ENCODE measurements at places on chromosomes 4 and X.

DNA sequence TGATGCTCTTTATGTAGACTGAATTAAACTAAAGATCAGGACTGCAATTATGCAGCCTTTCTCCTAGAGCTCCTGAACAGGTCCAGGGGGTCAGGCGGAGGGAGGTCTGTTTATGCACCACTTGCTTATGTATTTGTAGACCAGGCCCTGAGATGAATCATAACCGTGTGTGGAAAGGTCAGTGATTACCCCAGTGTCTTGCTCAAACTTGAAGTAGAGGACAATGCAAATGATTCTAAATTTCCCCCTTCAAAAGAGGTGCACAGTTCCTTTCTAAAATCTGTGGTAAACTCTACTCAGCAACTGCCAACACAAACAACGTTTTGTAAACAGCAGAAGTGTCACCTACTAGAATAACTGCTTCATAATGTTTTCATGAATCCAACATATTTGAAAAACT is 13.0 kb upstream of the TBC1D9 start:
- no peak for DNase-seq

- no peak for DNase-seq
Observed at GRCh38 chrX:49661881-49662280, 33.9 kb downstream of the PAGE1 start.

DNA sequence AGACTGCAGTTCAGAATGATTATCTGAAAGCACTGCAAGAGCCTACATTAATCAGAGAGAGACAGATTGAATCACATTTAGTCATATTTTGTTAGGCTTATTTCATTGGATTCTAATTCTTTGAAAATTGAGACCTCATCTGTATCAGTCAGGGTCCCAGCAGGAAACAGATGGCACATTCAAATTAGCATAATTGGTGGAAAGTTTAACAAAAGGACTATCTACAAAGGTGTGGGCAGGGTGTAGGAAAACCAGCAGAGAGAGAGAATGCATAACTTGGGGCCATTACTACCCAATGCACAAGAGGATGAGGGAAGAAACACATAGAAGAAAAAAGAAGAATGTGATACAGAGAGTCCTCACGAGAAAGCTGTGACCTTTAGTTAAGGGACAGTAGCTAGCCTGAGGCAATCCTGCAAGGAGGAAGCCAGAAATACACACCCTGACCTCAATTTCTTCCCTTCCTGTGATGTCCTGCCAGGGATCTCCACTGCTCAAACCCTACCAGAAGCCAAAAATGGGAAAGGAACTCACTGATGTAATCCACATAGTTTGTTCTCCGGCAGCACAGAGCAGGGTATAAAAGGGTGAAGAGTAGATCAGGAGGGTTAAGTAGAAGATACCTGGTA is 17.7 kb upstream of the XKRX start:
- DNase-seq = no peak

- DNase-seq = no peak
Observed at GRCh38 chr4:145557720-145558119, 61.5 kb upstream of the MMAA start.

DNA sequence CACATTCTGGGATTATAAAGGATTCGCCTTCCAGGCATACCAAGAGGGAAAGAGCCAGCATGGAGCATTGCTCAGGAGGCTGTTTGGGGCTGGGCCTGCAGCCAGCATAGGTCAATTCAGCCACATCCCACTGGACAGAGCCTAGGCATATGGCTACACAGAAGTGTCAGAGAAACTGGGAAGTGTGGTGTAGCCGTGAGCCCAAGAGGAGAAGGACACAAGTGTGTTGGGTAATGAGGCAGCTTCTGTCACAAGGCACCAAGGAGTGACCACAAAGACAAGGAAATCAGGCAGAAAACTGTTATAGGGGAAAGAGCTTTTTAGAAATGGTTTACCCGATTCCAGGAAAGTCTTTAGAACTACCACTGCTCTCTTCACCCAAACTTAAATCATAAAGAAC is 178.6 kb upstream of the TBL1X start:
- no peak for DNase-seq

DNA sequence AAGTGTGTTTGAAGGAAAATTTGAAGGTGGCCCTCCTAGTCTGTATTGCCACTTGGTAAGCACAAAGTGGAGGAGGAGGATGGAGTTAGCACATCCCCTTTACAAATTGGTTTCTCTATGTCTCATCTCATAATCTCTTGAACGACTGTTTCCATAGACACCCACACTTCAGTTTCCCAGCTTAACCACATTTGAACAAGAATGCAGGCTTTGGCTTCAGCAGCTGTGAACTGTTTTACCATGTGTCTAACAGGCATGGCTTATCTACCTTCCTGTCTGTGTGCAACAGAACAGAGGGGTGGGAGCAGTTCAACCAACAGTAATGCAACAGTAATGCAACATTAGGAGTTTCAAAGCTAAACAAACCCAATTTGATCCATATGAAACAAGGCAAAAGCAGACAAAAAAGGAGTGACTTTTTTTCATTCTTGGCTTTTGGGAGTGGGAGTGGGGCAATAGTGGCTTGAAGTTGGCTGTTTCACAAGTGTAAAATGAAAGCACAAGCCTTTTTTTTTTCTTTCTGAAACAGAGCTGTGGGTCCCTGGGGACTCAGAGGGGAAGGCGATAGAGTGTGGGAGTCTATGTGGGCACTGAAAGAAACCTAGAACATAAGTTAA is 108.0 kb downstream of the ITM2A start:
- peak; percentile 21 for DNase-seq

- no peak for DNase-seq
Observed at GRCh38 chr4:576991-577498, 950 bp upstream of the TMEM271 start.

DNA sequence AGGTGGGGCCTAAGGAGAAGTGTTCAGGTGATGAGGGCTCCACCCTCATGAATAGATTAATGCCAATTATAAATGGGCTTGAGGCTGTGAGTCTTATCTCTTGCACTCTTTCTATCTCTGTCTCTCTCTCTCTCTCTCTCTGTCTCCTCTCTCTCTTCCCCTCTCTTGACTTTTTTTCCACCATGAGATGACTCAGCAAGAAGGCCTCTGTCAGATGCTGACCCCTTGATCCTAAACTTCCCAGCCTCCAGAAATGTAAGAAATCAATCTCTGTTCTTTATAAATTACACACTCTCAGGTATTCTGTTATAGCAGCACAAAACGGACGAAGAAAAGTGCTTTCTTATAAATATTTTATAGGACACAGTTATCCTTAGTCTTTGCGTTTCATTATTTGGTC is 184.9 kb upstream of the PCDH7 start:
- no peak for DNase-seq

GRCh38 chr4:79017481-79017880 is 78.2 kb upstream of the PAQR3 start:
- DNase-seq = no peak

DNA sequence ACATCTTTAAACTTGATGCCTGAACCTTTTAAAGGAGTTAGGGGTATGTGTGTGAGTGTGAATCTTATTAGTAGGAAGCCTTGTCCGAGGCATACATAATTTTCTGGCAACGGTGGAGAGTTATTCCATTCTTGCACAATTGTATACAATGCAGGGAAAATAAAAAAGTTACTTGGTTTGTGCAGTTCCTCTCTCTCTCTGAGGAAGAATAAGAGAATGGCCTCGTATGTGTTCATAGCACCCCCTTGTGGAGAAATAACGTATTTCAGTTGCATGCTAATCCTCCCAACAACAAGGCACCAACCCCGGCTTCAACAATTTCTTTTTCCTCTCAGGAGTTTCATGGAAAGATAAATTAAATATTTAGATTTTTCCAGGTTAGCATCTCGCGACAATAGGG is 33.7 kb upstream of the FGF13 start:
- no peak for DNase-seq

- DNase-seq = no peak
Observed at GRCh38 chr4:155338196-155338595, 38.6 kb downstream of the MAP9 start.

GRCh38 chr4:107647591-107647990 is 72.4 kb downstream of the PAPSS1 start:
- no peak for DNase-seq

DNA sequence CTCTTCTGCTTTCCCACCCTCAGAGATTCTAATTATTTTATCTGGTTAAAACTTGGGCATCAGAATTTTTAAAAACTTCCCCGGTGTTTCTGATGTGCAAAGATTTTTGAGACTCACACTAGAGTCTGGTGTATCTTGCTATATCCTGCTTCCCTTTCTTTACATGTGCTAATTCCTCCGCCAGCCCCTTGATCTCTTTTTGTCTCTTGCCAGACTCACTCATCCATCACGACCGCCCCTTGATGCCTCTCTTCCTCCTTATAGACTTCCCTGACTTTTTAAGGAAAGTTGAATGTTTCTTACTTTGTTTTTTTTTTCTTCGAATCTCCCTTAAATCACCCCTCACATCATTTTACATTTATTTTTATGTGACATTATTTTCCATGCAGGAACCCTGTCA is 274.9 kb upstream of the PITX2 start:
- DNase-seq = no peak

DNA sequence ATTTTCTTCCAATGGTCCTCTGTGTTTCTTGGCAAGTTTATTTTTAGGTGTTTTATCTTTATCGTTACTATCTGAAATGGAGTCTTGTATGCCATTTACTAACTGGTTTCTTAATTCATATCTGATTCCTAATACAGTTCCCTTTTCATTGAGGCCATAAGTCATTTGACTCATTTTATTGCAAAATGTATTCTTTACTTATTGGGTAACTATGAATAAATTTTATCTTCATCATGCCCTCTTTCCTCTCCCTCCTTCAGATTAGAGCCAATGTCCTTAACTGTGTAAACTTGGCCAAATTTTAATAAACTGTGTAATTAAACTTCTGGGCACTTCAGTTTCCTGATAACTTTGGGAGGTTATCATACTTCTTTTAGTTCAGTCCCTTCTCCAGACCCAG is 19.3 kb upstream of the MSMO1 start:
- DNase-seq = no peak

- no peak for DNase-seq
Observed at GRCh38 chr4:187937557-187937956, 58.0 kb upstream of the ZFP42 start.

DNA sequence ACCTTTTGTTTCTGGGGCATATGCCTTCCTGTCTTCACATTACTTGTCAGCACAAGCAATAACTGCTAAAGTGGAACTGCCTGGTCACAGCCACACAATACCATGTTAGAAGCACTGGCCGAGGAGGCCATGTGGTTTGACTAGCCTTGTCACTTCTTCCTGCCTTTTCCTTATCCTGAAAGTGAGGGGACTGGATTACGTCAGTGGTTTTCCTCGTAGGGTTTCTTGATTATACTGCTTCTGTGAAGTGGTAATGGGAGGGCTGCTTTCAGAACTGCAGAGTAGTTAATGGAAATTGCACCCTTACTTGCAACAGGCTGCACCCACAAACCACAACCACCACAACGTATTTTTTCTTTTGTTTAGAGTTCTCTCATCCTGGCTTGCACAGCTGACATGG is 26.6 kb downstream of the ZRSR2 start:
- no peak for DNase-seq

GRCh38 chrX:8306291-8306925 is 135.3 kb upstream of the VCX2 start:
- no peak for DNase-seq

DNA sequence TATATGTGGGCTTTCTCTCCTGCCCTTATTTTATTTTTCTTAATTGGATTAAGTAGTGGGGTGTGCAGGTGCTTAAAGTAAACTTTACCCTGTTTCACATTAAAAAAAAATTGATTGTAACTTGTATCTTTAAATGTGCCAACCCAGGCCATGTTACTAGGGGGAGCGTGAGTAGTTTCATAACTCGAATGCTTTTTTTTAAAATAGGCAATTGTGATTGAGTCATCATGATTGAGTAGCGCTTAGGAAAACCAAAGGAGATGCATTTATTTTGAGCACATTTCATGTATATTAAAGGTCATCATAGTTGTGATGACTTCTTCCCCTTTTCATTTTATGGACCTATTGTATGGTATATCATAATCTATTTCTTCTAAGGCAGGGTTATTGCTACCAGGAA is 32.2 kb downstream of the GPAT3 start:
- DNase-seq = no peak

DNA sequence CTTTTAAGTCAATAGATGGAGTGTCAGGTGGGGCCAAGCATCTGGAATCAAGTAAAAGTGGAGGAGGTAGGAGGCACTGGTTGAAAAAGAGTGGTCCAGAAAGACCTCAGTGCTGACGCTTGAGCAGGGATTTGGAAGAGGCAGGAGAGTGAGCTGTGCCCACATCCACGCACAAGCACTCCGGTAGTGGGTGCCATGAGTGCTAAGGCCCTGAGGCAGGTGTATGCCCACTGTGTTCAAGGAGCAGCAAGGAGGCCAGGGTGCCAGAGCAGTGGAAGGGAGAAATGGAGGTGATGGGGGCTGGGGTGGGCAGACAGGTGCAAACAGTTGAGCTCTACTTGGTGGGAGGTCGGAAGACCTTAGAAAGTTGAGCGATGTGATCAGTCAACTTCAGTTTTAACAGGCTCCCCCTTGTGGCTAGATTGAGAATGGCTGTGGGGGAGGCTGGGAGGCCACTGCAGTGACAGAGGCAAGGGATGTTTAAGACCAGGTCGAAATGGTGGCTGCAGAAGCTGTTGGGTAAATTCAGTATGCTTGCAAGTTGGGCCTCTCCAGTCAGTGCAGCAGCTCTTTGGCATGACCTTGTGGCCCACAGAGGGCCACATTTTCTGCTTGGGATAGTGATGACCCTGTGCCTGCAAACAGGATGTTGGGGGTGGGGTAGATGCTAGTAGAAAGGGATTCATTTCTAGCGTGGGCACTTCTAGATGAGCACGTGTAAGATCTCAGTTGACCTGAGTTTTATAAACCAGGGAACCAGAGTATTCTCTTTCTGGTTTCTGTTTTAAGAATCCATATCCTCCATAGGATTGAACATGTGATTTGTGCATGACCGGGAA is 12.7 kb downstream of the TKTL1 start:
- DNase-seq = peak; percentile 61

GRCh38 chrX:38313190-38313589 is 14.1 kb downstream of the RPGR start:
- no peak for DNase-seq

GRCh38 chr4:85747882-85748491 is 273.0 kb downstream of the ARHGAP24 start:
- no peak for DNase-seq

GRCh38 chr4:82733636-82734035 is 65.0 kb downstream of the SCD5 start:
- no peak for DNase-seq

DNA sequence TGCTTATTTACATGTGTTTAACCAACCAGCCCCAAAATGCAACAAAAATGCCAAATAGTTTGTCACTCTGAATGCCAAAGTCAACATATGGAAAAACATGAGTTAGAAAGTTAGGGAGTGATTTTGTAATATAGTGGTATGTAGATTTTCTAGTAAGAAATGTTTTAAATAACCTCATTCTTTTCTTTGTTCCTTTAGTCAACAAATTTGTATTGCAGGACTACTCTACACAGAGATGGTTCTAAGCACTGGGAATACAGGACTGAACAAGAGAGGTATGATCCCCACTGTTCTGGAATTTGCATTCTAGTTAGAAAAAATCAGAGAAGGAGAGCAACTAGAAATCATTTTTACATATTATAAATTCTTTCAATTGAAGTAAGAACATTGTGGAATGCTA is 218.8 kb upstream of the ANXA10 start:
- no peak for DNase-seq
